D721Med (cell line): ENCODE measurements at places on chromosomes 5 and 9.

DNA sequence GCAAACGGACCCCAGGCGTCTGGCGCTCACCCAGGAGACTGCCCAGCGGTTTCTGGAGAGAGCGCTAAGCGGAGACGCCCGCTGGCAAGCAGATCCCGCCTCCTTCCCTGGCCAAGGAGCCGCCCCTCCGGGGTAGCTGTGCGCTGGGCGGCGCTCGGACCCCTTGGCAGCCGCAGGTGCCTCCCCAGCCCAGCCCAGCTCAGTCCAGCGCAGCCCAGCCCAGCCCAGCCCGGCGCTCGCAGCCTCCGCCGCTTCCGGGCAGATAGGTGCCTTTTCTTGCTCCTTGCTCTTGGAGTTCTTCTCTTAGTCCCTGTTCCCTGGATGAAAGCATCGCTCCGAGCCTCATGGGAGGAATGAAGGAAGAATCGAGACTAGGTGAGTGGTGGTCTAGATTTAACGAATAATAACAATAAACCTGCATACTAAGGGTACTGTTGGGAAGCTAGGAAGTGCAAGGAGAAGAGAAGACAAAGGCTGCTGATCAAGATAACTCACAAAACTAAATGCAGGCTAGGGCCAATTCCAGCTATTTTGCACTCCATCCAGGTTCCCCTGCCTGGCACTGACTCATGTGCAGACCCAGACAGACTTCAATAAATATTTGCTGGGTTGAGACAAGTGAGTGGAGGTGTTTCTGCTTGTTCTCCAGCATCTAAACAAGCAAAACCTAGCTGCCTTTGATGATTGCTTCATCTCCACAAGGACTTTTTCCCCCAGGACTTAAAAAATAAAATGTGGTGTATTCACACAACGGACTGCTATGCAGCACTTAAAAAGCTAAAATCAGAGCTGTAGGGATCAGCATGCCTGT, at the start of gene STK32A:
TSS of gene STK32A (plus strand) at position 202 of the 811 bp plus-strand sequence. CDS start 4,609 bp downstream, outside the sequence.
- DNase-seq: peak; percentile 25

DNA sequence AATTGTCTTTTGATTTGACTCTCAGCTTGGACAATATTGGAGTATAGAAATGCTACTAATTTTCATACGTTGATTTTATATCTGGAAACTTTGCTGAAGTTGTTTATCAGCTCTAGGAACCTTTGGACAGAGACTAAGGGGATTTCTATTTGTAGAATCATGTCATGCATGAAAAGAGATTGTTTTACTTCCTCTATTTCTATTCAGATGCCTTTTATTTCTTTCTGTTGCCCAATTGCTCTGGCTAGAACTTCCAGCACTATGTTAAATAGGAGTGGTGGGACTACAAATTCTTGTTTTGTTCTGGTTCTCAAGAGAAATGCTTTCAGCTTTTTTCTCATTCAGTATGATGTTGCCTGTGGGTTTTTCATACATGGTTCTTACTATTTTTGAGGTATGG, 112.8 kb upstream of the CDH12 start:
- DNase-seq: no peak

DNA sequence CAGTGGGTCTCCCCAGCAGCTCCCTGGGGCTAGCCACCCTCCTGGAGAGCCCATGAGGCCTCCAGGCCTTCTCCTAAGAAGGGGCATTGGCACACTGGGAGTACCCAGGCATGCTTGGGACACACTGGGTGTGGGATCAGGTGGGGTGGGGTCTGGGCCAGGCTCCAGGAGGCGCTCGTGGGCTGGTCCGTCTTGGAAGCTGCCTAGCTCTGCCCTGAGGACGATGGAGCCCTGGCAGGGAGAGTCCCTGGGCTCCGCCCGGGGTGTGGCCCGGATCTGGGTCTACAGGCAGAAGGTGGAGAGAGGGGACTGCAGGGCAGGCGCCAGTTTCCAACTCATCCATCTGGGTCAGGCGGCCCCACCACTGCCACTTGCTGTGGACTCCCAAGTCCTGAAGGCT, 2.4 kb downstream of the PRRX2 start:
- no peak for DNase-seq

- no peak for DNase-seq
These were observed 1236.6 kb downstream of the MAT2B start for GRCh38 chr5:164742025-164742424.

DNA sequence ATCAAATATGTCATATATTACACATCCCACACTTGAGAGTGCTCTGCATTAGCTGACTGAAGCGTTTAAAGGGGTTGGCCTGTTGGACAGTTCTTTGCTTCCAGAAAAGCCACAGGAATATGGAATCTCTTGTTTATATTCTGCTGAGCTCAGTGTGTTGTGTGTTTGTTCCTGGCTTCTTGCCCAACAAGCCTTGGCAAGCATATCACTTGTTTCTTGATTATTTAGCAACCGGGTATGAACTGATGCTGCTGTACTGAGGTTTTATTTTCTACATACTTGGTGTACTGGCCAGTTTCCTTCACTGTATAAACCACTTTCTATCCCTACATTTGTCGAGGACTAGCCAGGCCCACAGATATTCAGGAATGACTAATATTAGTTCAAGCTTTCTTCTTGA, 378.9 kb downstream of the KCTD16 start:
- no peak for DNase-seq

- DNase-seq: no peak
These were observed 287.2 kb downstream of the CWC27 start for GRCh38 chr5:65055938-65056337.

- DNase-seq: no peak
These were observed 38.9 kb upstream of the SLC25A51 start for GRCh38 chr9:37942621-37943344.

DNA sequence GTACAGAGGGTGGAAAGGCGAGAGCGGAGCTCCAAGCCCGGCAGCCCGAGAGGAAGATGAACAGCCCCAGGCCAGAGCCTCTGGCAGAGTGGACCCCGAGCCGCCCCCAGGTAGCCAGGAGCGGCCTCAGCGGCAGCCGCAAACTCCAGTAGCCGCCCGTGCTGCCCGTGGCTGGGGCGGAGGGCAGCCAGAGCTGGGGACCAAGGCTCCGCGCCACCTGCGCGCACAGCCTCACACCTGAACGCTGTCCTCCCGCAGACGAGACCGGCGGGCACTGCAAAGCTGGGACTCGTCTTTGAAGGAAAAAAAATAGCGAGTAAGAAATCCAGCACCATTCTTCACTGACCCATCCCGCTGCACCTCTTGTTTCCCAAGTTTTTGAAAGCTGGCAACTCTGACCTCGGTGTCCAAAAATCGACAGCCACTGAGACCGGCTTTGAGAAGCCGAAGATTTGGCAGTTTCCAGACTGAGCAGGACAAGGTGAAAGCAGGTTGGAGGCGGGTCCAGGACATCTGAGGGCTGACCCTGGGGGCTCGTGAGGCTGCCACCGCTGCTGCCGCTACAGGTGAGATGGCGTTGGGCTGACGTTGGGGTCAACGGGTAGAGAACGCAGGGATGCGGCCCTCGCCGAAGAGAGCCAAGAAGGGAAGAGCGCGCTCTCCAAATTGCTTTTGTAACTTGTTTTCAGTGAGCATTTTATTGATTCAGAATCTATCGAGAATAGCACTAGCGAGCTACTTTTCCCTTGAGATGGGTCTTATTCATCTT, at the start of gene PTGER4:
TSS of gene PTGER4 (plus strand) at position 3 of the 769 bp plus-strand sequence. CDS start 1,079 bp downstream, outside the sequence.
- DNase-seq: no peak

- peak; percentile 42 for DNase-seq
These were observed 17.2 kb upstream of the RGS3 start for GRCh38 chr9:113446323-113446740.

DNA sequence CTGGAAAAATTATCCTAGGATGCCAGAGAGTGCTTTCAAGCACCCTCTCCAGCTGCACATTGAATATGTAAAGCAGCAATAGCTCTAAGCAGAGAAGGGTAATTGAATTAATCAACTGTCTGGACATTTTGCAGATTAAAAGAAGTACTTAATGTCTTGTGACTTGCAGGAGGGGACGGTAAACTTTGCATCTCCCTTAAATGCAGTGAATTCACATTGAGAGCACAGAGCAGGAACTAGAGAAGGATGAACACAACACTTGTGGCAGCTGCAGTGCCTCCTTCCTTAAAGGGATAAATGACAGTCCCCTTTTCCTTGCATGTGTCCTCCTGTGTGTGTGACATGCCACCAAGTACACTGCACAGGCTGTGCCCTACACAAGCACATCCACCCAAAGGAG, 7.4 kb upstream of the CDK5RAP2 start:
- no peak for DNase-seq

- DNase-seq: no peak
These were observed 19.3 kb downstream of the PGGT1B start for GRCh38 chr5:115243412-115243811.

GRCh38 chr9:69030851-69031645, 4.5 kb upstream of the FXN start:
- DNase-seq: no peak

- no peak for DNase-seq
These were observed 230.9 kb downstream of the FANCC start for GRCh38 chr9:95086564-95086955.

- no peak for DNase-seq
These were observed 27.2 kb upstream of the SMU1 start for GRCh38 chr9:33103501-33104281.

GRCh38 chr9:97415146-97415545, 3.2 kb downstream of the TDRD7 start:
- no peak for DNase-seq

DNA sequence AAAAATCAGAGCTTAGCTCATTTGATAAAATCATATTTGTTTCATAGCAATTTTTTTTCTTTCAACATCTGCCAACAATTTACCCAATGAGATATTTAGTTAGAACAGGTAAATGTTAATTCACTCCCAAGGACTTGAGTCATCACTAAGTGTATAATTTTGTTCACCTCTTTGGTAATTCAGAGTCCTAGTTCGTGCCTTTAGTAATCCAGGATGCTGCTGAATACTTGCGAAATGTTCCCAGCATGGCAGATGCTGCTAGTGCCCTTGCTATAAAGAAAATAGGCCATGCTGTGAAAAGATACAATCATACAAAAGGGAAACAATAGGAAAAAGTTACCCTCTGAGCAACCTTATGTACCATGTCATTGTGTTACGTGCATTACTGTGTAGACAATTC, 210.5 kb downstream of the CSNK1G3 start:
- no peak for DNase-seq

GRCh38 chr5:133440467-133441115, 171.8 kb downstream of the FSTL4 start:
- DNase-seq: no peak

DNA sequence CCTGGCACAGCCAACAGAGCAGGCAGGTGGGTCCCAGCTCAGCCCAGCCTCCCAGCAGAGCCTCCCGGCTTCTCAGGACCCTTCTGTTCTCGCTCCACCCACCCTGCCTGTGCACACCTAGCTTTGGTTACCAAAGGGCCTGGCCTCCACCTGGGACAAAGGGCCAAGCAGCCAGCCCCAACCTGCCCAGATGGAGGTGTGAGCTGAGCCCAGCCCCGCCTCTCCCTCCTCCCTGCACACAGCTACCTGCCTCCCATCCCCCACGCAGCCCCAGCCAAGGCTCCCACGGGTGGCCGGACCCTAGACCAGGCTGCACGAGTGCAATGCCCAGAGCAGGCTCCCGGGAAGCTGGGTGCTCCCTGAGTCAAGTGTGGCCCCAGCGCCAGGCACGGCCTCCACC, 5.6 kb downstream of the TPRN start:
- no peak for DNase-seq
